ENCODE measurements at places on chromosomes 12 and 14. TPM values are rescaled to one million over a fixed set of nuclear protein-coding genes. Genes with fewer than 3 reads are reported as not detected.

TBC1D30 gene
- 0.26 TPM for total RNA-seq

NUDT14 gene
- 13.9 TPM for total RNA-seq

HECTD4 gene
- 16.9 TPM for total RNA-seq

VAMP1 gene
- 20.3 TPM for total RNA-seq

PTPRO gene
- 0.33 TPM for total RNA-seq

RILPL2 gene
- total RNA-seq, result 3.1 TPM

KRT73 gene
- total RNA-seq, result not detected

CLEC1B gene
- not detected for total RNA-seq

TCP11L2 gene
- total RNA-seq, result 82.6 TPM

TEX52 gene
- not detected for total RNA-seq

MYBPC1 gene
- not detected for total RNA-seq

LBHD2 gene
- not detected for total RNA-seq

C1QL4 gene
- total RNA-seq, result 0.17 TPM

COX6A1 gene
- 512 TPM for total RNA-seq

OR11H6 gene
- not detected for total RNA-seq

FOXN4 gene
- not detected for total RNA-seq

MAP3K9 gene
- 0.17 TPM for total RNA-seq

GZMH gene
- not detected for total RNA-seq

INHBC gene
- total RNA-seq, result not detected

PHLDA1 gene
- 252 TPM for total RNA-seq

DIO2 gene
- total RNA-seq, result 3.3 TPM

FUT8 gene
- 95.8 TPM for total RNA-seq

SERPINA9 gene
- total RNA-seq, result not detected

A2M gene
- 239 TPM for total RNA-seq

PRH2 gene
- total RNA-seq, result not detected

LHX5 gene
- total RNA-seq, result not detected

AEBP2 gene
- total RNA-seq, result 27.2 TPM
